Activated T-helper 1 cell treated with Interleukin-2 at 50 U/mL for 16 hours (primary cell): ENCODE measurements at places on chromosomes 6 and 20.

DNA sequence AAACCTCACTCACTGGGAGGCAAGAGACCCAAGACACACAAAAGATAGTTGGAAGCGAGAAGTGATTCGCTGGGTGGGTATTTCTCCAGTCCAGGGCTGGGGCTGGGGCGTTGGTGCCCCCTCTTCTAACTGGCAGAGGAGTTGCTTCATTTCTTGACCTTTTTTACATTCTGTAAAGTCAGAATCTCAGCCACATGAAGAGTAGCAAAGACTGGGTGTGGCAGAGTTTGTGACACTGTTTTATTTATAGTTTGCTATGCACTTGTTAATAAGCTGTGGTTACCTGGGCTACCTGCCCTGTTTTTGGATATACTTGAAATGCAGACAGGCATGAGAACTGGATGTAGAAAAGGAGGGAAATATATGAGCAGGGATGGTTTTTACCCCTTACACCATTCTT, 42.3 kb downstream of the IL20RA start:
- DNase-seq, result no peak

- no peak for DNase-seq
Observed at GRCh38 chr6:25026723-25027122, 91.0 kb upstream of the RIPOR2 start.

- DNase-seq, result no peak
Observed at GRCh38 chr6:161094955-161095354, 103.4 kb downstream of the MAP3K4 start.

DNA sequence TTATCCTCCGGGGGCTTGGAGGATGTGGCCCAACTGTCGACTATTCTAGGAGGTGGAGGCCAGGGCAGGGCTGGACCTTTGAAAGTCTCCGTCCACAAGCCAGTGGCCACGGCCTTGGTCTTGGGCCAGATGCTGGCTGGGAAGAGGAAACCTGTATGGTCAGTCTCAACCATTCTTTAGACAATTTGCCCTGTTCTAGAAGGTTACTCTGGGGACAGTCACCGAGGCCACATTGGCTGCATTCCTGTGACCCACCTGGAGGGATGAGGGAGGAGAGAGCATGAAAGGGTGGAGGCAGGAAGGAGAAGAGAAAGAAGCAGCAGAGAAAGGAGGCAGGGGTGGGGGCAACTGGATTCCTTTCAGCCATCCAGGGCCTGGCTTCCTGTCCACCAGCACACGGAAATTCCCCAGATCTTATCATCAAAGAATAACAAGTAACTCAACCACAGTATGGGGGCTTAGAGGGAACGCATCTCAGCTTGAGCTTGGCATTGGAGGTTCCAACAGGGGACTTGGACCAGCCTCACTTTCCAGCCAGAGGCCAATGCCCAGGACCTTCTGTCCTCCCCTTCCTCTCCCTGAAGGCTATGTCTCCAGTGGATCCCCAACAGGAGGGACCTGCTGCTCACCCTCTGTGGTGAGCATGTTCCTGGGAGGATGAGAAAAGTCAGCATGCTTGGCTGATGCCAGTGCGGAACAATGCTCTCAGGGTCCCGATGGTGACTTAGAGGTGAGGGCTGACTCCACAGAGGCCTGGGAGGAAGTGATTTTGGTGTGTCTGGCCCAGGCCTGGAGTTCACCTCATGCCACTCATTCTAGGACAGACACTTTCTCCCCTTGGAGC, 30.4 kb downstream of the TGM2 start:
- DNase-seq, result no peak

DNA sequence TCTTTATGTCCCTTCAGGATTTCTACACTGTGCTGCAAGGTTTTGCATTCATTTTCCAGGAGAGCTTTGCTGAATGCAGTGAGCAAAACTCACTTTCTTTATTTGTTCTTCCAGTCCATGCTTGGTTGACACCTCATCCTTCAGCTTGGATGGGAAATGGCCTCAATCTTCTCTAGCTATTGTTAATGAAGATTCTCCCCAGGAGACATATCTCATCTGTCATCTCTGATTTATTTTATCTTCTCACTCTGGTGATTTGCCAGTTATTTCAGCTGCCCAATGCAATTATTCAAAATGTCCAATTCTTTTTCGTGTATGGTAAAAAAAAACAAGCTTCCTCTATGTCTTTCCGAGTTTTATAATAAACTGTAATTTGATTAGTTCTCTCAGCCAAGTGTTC, 77.9 kb upstream of the PAK5 start:
- DNase-seq, result no peak

DNA sequence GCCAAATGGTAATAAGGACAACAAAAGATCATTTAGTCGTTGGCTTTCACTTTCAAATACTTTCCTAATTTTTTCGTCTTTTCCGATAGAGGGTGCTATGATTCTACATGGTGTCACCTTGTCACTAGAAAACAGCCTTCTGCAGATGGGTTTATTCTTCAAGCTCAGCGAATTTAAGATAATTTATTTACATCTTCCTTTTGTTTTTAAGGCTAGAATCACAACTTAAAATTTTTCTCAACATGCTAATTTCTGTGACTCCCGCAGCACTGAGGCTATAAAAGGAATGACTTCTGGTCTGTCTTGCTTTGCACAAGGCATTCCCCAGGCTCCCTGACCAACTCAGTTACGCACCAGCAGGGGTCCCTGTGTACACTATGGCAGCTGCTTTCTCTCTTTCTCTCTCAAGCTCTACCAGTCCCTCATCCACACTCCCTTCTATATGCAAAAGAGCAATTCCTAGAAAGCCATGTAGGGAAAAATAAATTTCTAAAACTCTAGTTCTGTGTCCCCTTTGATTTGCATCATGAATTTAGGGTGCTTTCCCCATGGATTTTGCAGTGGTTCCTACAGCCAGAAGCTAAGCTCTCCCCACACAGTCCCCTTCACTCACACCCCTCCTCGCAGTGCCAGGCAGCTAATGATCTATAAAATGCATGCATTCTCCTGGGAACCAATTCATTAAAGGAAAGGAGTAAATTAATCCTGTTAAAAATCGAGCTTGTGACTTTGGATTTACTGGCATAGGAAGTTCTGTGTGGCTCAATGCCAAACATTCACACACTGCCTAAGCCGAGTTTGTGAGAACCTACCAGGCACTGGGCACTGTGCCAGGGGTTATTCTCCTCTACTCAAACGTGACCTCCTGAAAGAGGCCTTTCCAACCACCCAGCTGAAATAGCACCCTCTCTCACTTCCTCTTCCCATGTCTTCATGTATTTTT, 74.5 kb downstream of the DCDC2 start:
- DNase-seq, result no peak

DNA sequence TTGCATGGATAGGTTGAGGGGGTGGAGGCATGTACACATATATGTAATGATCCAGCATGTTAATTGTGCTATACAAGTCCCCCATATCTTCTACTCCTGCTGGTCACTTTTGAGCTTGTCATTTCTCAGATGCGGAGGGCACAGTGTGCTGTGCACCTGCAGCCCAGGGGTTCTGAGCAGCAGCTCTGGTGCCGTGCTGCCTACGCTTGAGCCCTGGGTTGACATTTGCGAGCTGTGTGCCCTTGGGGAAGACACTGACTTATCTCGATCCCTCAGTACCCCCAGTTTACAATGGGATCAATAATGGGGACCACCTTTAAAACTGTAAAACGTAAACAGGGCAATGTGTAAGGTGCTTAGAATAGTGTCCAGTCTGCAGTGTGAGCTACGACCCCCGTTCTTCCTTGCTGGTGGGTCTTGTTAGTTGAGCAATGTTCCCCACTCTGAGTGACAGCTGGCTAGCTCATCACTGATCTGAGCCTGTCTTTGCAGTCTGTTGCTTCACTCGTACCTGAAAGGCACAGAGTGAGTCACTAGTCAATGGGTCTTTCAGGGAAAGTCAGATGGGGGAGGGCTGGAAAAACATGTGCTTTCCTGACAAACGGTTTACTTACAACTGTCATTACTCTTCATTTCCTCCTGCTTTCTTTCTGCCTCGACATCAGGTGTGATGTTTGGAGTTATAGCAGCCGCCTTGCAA, 91.7 kb downstream of the SLC2A10 start:
- DNase-seq, result no peak

- DNase-seq, result no peak
Observed at GRCh38 chr6:111939902-111940301, 66.7 kb upstream of the FYN start.

DNA sequence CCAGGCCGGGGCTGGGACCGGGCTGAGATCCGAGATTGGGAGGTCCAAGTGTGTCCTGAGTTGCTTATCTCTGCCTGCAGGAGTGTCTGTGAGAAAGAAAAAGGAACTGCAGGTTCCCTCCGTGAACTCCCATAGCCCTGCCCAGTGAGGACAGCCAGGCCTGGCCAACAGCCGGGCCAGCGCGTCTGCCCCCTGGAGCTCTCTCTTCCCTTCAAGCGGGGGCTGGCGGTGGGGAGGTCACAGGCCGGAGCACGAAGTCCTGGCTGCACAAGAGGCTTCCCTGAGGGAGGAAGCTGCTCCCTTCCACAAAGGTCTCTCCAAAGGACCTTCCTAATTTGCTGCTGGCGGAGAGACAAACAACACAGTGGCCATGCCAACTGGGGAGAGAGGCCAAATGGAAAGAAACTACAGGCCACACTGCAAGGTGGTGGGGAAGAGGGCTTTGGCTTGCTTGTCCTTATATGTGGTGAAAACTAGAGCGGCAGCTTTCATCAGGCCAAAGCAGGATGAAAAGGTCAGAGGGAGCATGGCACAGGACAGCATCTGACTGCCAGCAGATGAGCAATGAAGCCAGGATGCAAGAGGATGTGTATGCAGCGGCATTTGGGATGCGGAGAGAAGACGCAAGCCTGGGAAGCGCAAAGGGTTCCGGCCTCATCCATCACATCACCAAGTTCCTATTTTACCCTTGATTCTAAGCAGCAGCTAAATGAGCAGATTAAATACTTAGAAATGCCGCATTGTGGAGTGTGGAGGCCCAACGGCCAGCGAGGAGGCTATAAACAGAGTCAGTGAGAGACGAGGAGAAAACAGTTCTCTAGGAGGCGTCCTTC, 260.0 kb downstream of the ERMARD start:
- no peak for DNase-seq
